ENCODE measurements at places on chromosomes 13 and 19.
A peak's percentile ranks its signal among the peaks of the same experiment; 100 is the strongest.

- H3K4me1 ChIP-seq: no peaks in the 10 kb centered on the region
- H3K36me3 ChIP-seq: peaks cover 61% of the 10 kb centered on the region
- H3K27me3 ChIP-seq: no peaks in the 10 kb centered on the region
- DNase-seq: no peak
- no peak overlapping the region for H3K4me3 ChIP-seq
Measured at GRCh38 chr19:10826231-10826630, 9.8 kb downstream of the TMED1 start.

- peak overlapping the region; percentile 60 for H3K27ac ChIP-seq
- H3K36me3 ChIP-seq: no peaks in the 10 kb centered on the region
- peak; percentile 58 for DNase-seq
- peaks cover 38% of the 10 kb centered on the region for H3K4me1 ChIP-seq
Measured at GRCh38 chr13:110564472-110564985, 3.0 kb upstream of the RAB20 start.

DNA sequence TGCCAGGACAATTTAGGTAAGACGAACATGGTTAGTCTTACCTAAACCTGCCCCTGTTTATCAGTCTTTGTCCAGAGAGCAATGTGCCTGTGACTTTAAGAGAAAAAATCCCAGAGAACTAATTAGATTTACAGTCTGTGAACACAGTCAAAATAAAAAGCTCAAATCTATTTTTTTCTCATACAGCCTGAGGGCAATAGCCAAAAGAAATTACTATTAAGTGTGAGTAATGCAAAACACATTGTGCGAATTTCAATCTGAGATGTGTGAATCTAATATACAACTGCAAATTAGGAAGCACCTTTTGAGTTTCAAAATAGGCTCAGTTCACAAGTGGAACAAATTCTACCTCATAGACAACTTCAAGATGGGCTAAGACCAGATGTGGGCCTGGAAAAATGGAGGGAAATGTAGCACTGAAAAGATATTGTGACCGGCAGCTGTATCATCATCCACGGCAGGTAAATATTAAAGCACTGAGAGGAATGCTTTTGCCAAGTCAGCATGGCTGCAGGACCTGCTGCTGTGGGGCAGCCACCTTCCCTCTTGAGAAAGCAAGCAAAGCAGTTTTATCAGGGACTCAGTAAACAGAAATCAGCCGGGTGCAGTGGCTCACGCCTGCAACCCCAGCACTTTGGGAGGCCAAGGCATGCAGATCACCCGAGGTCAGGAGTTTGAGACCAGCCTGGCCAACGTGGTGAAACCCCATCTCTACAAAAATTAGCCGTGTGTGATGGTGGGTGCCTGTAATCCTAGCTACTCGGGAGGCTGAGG, 114.8 kb downstream of the KATNAL1 start:
- peaks cover 3% of the 10 kb centered on the region for H3K4me1 ChIP-seq
- H3K4me3 ChIP-seq: no peak overlapping the region
- DNase-seq: peak; percentile 47
- no peaks in the 10 kb centered on the region for H3K36me3 ChIP-seq
- H3K27me3 ChIP-seq: no peaks in the 10 kb centered on the region

GRCh38 chr13:112441226-112441625, 65.1 kb downstream of the SPACA7 start:
- no peaks in the 10 kb centered on the region for H3K36me3 ChIP-seq
- H3K4me1 ChIP-seq: no peaks in the 10 kb centered on the region
- no peak overlapping the region for H3K4me3 ChIP-seq
- peaks cover 7% of the 10 kb centered on the region for H3K27me3 ChIP-seq
- DNase-seq: no peak
- no peak overlapping the region for H3K27ac ChIP-seq

GRCh38 chr13:77285098-77285497, 41.8 kb downstream of the MYCBP2 start:
- H3K4me1 ChIP-seq: no peaks in the 10 kb centered on the region
- no peaks in the 10 kb centered on the region for H3K36me3 ChIP-seq
- no peak for DNase-seq
- no peaks in the 10 kb centered on the region for H3K27me3 ChIP-seq
- H3K27ac ChIP-seq: no peak overlapping the region

DNA sequence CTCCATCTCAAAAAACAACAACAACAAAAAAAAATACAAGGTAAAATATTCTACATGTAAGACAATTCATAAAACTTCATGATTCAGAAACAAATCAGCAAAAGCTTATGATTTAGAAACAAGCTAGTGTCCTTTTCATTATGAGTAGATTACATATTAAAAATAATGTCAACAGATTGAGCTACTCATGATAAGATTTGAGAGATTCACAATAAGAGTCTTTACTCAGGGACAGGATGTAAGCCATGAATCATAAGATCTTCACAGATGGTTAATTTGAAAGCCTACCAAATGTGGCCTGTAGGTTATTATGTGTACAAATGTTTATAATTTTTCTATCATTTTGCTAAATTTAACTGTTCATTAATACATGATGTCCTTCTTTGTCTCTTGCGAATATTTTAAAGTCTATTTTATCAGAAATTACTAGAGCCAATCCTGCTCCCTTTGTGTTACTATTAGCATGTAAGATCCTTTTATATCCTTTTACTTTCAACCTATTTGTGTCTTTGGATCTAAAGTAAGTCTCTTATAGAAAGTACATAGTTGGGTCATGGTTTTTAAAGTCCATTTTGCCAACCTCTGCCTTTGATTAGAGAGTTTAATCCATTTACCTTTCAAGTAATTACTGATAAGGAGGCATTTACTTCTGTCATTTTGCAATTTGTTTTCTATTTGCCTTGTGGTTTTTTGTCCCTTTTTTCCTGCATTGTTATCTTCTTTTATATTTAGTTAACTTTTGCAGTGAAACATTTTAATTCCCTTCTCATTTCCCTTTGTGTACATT, 68.3 kb upstream of the RXFP2 start:
- DNase-seq: no peak
- no peaks in the 10 kb centered on the region for H3K4me1 ChIP-seq
- no peak overlapping the region for H3K4me3 ChIP-seq
- no peak overlapping the region for H3K27ac ChIP-seq
- no peaks in the 10 kb centered on the region for H3K27me3 ChIP-seq

GRCh38 chr19:36330216-36330615, 48.8 kb downstream of the ZFP14 start:
- DNase-seq: no peak
- H3K4me3 ChIP-seq: no peak overlapping the region
